IPS DF 19.7 (cell line): ENCODE measurements at places on chromosomes 7 and 10.

- no peak for DNase-seq
Observed at GRCh38 chr10:86106616-86107015, 260.0 kb downstream of the GRID1 start.

DNA sequence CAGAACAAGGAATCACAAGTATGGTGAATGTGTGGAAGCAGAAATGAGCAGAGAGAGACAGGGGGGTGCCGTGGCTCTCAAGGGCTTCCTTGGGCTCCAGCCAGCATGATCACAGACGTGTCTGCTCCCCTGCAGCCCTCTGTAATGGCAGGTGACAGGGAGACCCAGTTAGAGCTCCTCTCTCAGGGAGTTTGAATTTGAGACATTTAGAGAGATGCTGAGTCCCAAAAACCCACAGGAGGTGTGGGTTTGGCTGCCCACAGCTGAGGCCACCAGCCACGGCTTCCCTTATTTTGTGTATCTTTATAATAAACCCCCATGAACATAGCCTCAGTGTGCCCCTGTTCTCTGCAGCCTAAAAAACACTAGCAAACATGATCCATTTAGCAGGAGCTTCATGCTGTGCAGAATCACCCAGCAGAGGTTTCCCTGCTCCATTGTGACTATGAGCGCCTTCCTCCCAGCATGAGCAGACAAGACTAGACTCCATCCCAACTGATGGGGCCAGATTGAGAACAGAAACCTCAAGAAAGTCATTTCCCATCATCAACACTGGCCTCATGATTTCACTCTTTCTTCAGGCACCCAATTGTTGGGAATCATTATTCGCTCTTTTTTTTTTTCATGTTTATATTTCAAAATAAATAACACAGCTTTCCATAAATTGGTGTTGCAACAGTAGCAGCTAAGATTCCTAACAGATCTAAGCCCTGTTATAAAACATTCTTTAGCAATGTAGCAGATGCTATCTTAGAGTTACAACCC lies 13.4 kb downstream of the NOD1 start:
- no peak for DNase-seq

- no peak for DNase-seq
Observed at GRCh38 chr10:63885156-63885555, 364.0 kb downstream of the REEP3 start.

DNA sequence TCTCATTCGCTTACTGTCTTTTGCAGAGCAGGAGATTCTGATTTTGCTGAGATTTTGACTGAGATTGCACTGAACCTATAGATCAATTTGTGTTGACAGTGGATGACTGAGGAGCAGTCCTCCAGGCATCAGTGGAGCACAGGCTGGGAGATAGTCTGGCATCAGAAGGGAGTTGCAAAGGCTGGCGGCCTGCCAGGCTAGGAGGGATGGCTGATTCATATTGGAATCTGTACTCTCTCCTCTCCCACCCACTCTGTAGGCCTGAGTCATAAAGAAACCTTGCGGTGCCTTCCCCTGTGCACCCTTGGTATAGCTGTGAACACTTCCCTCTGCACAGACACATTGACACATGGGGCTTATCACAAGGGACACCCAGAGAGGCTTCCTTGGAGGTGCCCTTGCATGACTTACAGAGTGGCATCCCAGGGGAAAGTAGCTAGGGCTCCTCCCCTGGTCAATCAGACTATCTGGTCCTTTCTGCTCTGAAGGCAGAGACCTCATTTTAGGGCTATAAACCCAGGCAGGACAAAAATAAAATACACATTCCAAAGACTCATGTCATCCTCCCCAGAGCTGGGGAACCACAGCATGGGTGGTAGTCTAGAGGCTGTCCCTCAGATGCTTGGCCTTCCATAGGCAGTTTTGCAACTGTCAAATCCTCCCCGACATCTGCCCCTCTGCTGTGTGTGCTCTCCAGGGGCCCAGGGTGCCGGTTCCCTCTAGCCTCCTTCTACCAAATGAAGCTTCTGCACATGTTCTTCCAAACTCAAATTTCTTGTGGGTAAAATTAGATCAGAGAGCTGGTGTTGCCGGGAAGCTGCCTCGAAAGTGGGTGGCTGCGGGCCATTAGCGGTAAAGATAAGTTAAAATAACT lies 37.4 kb upstream of the EEPD1 start:
- DNase-seq: no peak
